ENCODE measurements at places on chromosomes 5 and 9.

GRCh38 chr9:131744720-131745201 lies 4.9 kb upstream of the RAPGEF1 start:
- DNase-seq: no peak

- no peak for DNase-seq
These were observed 74.4 kb downstream of the FGF18 start for GRCh38 chr5:171493646-171494393.

DNA sequence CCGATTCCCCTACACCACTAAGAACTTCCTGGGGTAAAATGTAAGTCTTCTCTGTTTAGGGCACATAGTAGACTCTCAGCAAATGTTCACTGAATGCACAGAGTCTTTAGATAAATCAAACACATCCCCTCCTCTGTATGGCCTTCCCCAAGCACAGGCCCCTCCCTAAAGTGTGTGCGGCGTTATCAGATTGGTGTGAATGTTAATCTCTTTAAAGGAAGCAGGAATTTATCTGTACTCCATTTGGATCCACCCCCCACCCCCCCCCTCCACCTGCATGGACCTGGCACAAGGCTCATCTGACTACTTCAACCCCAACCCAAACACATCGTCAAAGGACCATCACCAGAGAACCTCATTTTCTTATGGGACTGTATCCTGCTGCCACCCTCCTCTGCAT lies 6.3 kb downstream of the PCDH1 start:
- DNase-seq: no peak

DNA sequence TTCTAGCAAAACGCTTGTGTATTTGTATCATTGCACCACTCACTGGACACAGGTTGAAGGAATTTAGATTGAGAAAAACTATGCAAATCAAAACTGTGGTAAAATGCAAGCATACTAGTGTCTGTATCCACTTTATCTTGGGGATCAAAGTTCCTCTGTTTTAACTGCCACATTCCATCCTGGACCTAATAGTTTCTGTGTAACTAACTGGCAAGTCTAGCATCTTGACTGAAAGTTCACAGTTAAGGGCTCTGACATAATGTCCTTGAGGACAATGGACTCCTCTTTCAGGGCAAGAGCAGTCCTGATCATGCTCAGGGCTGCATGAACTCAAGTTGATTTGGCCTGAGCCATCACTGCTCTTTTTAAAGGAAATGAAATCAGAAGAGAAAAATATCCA lies 30.7 kb downstream of the NFIB start:
- DNase-seq: no peak

GRCh38 chr9:75228893-75229292 lies 140.6 kb downstream of the OSTF1 start:
- DNase-seq: no peak

GRCh38 chr5:39340506-39340905 lies 23.8 kb downstream of the C9 start:
- DNase-seq: no peak

GRCh38 chr5:143471041-143471509 lies 67.6 kb upstream of the NR3C1 start:
- no peak for DNase-seq

- no peak for DNase-seq
These were observed 123.0 kb upstream of the SLC27A6 start for GRCh38 chr5:128842241-128842640.

Data from hematopoietic multipotent progenitor cell treated with erythropoietin and hydrocortisone succinate and interleukin-3 and kit ligand, for 8 days (in vitro differentiated cells).